ENCODE measurements at places on chromosomes 16 and 17.

GRCh38 chr17:15171167-15172047 lies 93.7 kb downstream of the PMP22 start:
- DNase-seq: peak; percentile 62

DNA sequence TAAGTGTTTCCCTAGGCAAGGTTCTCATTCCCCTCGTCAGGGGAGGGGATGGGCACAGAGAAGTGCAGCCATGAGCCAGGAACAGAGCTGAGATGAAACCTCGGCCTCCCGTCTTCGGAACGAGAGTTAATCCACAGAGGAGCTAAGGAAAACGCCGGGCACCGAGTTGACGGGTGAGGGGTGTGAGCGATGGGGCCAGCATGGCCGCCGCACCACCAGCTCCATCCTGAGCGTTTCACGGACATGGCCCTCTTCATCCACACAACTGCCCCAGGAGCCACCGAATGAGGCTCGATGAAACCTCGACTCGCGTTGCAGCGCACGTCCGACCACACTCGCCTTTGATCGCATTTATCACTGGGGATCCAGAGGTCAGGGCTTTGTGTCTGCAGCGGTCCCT lies 21.5 kb downstream of the CA5A start:
- DNase-seq: peak; percentile 50

DNA sequence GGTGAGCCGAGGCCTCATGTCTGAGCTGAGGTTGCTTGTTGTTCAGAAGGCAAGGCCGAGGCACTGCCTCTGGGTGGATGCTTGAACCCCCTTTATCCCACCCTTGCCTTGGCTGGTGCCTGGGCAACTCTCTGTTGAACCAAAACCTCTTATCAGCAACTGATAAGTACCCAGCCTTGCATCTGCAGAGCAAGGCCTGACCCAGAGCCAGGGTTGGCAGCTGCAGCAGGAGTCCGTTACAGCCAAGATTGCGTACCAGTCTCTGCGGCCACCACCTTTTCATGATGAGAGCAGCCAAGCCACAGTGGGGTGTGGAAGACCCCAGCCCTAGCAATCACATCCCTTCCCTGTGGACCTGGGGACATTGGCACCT lies 118.3 kb downstream of the RAB11FIP4 start:
- no peak for DNase-seq

DNA sequence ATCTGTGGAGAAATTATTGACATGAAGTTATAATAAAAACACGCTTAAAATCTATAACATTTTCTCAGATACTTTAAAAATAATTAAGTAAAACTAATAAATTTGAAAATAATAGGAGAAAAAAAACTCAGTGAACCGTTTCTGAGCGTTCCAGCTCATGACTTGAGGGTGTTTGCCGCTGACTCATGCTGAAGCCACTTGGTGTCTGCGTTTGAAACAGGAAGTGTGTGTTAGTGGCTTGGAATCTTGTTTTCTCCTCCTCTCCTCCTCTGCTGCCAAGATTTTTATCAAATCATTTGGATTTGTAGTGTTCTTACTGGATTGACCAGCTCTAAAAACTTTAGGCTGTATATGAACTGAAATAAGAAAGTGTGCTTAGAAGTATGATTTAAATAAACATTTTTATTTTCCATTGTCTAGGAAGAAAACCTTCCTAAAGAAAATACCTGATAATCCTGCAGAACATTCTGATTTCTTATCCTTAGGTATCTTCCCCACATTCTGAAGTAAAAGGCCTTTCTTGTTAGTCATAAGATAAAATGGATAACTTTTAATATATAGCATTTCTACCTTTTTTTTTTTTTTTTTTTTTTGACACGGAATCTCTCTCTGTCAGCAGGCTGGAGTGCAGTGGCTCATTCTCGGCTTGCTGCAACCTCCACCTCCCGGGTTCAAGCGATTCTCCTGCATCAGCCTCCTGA lies 30.8 kb downstream of the USP10 start:
- DNase-seq: peak; percentile 66

DNA sequence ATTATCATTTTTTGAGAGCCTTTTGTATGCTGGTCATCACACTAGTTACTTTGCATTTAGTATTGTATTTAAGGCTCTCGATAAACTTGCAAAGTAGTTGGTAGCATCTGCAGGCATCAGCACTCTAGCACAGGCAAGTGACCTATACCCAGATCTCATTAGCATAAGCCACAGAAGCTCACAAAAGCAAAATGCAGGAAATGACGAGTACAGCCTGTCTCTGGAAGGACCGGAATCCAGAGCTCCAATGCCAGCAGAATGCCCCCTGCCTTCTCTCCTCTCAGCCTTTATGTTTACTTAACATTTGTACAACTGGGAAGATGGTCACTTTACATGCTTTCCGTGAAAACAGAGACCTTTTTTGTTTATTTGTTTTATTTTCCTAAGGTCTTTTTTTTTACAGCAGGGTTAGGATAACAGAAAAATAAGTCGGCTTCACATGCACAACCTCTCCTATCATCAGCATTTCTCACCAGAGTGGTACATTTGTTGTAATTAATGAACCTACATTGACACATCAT lies 45.4 kb upstream of the MYOCD start:
- no peak for DNase-seq

DNA sequence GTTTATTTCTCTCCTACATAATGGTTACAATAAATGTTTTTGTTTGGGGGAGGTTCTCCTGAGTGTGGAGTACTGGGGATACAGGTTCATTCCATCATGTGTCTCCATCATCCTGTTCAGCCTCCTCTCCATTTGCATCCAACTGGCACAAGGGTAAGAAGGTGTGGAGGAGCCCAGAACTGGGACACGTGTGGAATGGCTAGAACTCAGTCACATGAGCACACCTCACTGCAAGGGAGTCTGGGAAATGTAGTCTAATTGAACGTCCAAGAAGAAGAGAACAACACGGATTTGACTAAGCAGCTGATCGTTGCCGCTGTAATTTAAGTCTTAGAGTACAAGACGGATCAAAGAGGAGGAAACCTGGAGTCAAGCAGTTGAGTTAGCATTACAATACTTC lies 6.1 kb downstream of the OR1A1 start:
- DNase-seq: no peak

DNA sequence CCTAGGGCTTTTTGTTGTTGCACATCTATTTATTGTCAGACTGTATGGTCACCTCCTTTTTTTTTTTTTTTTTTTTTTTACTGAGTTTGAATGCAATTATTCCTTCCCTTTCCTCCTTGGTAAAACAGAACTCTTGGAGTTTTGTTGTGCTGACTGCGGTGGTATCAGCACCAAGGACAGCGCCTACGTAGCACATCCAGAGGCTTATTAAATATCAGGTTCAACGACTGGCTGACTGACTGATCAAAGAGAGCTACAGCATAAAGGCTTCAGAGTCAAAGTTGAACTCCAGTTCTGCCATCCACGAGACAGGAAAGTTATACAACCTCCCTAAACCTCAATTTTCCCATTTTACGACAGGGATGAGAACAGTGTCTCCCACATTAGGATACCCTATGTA lies 86.1 kb upstream of the RBFOX1 start:
- DNase-seq: no peak

DNA sequence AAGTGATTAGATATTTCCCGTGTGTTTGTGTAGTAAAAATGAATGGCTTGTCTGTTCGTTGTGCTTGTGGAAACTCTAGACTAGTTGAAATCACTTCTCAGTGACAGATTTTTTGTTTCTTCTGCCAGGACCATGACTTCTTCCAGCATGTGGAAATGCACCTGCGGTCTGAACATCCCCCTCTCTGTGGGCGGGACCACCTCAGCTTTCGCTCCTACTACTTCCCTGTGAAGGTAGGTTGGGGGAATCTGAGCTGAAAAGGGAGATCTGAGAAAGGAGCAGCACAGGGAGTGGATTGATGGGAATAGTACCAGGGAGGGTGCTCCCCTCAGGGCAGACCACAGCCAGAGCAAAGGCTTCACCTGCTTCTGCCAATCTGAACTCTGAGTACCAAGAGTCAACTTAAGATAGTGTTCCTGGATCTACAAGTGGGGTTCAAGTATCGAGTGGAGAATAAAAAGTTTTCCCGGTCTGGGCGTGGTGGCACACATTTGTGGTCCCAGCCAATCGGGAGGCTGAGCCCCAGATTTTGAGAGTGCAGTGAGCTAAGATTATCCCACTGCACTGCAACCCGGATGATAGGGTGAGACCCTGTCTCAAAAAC lies 47.5 kb downstream of the SF3B3 start:
- no peak for DNase-seq

DNA sequence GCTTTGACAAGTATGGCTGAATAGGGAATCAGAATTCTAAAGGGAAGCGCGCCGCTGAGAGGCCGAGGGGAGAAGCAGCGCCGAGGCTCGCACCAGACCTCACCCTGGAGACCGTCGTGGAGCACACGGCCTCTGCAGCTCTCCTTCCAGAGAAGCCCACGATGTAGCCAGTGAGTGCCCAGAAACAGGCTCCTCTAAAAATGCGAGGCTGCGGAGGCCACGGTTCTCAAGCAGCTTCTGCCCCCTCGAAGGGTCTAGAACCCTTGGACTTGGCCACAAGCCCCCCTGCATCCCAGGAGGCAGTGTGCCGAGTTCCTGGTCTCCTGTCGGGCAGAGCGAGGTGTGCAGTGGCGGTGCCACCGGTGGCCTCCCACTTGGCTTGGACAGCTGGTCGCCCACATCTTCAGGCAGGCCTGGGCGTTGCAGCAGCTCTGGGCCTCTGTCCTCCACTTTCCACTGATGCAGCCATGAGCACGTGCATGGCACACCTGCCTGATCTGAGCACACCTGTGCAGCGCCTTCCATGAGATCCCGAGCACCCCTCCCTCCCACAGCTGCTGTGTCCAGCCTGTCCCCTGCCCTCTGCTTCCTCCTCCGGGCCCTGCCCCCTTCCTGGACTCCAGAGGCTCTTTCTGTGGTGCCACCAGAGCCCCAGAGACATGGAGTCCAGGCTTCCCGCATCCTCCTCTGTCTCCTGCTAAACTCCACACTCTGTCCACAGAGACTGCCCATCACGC lies 18.9 kb upstream of the WDR45B start:
- no peak for DNase-seq

Data from natural killer cell treated with Interleukin-12 subunit alpha and Interleukin-12 subunit beta and Interleukin-15 and Interleukin-18, amount 100 ng/mL, for 72 hours (primary cell).